ENCODE measurements at places on chromosomes 2 and 18.

DNA sequence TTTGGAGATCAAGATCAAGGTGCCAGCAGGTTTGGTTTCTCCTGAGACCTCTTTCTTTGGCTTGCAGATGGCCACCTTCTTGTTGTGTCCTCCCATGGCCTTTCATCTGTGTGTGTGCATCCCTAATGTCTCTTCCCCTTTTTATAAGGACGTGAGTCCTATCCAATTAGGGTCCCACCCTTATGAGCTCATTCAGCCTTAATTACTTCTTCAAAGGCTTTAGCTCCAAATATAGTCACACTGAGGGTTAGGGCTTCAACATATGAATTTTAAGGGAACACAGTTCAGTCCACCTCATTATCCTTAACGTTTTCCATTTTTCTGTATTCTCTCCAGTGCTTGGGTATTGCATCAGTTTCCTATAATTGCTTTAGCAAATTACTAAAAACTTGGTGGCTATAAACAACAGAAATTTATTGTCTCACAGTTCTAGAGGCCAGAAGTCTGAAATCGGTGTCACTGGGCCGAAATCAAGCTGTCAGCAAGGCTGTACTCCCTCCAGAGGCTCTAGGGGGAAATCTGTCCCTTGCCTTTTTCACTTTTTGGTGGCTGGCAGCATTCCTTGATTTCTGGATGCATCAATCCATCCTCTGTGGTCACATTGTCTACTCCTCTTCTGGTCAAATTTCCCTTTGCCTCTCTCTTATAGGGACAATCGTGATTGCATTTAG is 34.1 kb downstream of the CDC42EP3 start:
- no peak for DNase-seq

GRCh38 chr2:134919341-134920210 is 954 bp downstream of the CCNT2 start:
- no peak for DNase-seq

DNA sequence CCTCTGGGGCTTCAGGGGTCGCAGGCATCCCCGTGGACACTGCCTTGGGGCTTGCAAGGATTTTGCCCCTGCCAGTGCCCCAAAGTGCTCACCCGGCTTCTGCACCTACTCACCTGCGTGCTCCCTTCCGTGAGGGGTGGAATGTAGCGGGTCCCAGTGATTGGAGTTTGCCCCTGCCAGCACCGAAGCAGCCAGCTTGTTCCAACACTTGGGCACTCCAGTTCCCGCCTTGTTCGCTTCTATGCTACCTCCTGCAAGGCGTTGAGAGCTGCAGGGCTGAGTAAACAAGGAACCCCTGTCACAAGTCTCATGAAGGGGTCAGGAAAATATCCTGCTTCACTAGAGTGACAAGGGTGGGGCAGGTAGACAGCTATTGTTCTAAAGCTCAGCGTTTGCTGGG is 631.5 kb downstream of the EPHA4 start:
- DNase-seq, result no peak

DNA sequence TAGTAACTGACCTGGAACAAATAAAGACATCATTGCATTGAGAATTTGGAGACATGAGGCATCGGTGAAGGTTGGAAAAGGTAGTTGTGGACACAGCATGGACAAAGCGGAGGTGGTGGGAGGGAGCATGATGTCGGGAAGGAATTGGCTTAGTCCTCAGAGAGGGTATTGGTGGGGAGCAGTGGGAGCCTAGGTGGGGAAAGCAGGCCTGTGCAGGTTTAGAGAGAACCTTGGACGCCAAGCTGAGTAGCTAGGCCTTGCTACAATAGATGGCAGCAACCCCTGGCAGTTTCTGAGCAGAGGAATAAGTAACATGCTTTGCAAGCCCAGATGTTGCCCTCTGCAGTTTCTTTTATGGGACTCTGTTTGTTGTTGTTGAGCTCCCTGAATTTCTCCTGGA is 177.1 kb upstream of the LHCGR start:
- no peak for DNase-seq

GRCh38 chr2:207933396-207934065 is 91.8 kb downstream of the PLEKHM3 start:
- no peak for DNase-seq

- DNase-seq, result no peak
Measured at GRCh38 chr2:126852361-126852760, 46.3 kb upstream of the TEX51 start.

- no peak for DNase-seq
Measured at GRCh38 chr2:53455094-53455493, 312.5 kb upstream of the CHAC2 start.

- no peak for DNase-seq
Measured at GRCh38 chr18:508835-509234, 8.3 kb upstream of the COLEC12 start.

- no peak for DNase-seq
Measured at GRCh38 chr2:230781130-230781797, 68.6 kb downstream of the CAB39 start.

DNA sequence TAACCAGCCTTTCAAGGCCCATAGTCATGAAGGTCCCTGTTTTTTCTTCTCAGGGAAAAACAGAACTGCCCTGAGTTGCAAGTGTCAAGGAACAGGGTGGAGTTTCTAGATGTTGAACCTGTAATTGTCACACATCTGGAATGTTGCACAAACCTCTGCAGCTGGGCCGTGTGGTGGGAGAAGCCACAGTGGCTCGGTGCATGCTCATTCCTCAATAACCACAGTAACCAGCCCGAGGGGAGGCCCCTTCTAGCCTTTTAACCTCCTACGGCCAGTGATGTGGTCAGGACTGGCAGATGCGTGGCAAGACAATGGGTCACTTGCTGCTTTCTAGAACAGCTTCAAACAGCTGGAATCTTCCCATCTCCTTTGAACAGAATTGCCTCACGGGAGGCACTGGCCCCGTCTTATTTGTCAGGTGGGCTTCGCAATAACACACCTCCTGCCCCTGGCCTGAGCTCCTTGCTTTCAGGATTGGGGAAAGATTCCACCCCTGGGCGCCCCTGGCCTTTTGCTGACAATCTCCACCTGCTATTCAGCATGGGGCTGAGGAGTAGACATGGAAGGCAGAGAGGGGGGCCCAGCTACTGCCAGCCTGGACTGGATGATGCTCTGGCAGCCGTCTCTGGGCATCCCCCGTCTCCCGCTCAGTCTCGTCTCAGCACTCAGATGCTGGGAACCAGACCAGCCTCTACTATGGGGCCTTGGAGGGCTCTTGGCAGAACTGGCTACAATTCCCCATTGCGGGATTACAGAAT is 102.9 kb downstream of the KLHL29 start:
- DNase-seq, result no peak

GRCh38 chr2:2328848-2329247 is 2.2 kb downstream of the MYT1L start:
- DNase-seq, result no peak

DNA sequence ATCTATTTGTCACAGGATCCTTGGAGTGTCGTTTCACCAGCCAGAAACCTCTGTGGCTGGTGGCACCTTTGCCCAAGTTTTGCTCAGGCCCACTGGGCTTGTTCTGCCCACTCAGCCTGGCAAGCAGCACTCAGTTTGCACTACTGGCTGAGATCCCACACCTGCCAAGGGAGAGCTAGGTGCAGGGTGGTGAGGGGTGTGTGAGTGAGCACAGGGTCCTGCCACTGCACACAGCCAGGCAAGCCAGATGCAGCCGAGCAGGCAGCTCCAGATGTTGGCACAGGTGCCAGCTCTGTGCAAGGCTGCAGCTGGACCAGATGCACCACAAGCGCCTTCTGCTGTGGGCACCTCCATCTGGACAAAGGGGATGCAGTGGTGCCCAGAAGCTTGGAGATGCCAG is 281.7 kb upstream of the UBE2E3 start:
- no peak for DNase-seq

GRCh38 chr2:128714285-128714684 is 395.6 kb upstream of the HS6ST1 start:
- DNase-seq, result peak; percentile 12

DNA sequence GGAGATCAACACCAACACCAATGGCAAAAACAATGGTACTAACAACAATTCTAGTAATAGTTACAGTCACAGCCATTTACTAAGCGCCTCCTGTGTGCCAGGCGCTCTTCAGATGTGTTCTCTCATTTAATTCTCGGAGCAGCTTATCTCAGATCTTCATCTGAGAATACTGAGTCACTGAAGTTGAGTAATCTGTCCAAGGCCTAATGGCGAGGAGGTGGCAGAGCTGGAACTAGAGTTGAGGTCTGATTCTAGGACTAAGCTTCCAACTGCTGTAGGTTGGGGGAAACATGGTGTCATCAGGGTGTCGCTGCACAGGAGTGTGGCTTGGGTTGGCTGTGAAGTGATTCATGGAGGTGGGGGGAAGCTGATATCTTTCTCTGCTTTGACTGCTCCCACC is 156.1 kb downstream of the DYSF start:
- DNase-seq, result no peak

GRCh38 chr18:28256166-28256565 is 79.2 kb upstream of the CDH2 start:
- DNase-seq, result no peak

- no peak for DNase-seq
Measured at GRCh38 chr18:3212657-3213056, 7.1 kb downstream of the MYOM1 start.

DNA sequence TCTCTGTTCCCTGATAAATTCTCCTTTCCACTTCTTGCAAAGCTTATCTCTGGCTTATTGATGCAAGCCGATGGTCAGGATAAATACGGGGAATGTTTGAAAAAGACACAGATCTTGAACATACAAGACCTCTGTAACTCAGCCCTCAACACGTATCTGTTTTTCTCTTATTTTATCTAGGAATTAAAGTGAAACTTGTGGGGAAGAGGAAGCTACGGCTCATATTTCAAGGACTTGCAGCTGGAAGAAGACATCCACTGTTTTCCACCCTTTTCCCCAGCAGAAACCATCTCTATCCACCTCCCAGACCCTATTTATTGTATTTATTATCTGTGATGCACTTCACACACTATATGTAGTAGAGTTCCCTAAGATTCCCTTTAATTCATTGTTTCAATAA is 98.4 kb upstream of the TANK start:
- DNase-seq, result no peak
